Activated naive CD8-positive, alpha-beta T cell treated with anti-CD3 and anti-CD28 coated beads for 36 hours (primary cell): ENCODE measurements at places on chromosomes 16 and 17. TPM values are rescaled to one million over a fixed set of nuclear protein-coding genes. Genes with fewer than 3 reads are reported as not detected.

RPH3AL gene
- 0.64 TPM for total RNA-seq

WDR90 gene
- total RNA-seq = 84.5 TPM

EVI2B gene
- total RNA-seq = 16.5 TPM

KRTAP4-4 gene
- not detected for total RNA-seq

MTMR4 gene
- total RNA-seq = 75.6 TPM

GRCh38 chr16:87855852-87856715, 13.2 kb downstream of the SLC7A5 start:
- no peaks in the 10 kb centered on the region for H3K27me3 ChIP-seq
- H3K36me3 ChIP-seq = peaks cover 51% of the 10 kb centered on the region
- H3K4me1 ChIP-seq = peaks cover 54% of the 10 kb centered on the region

GRCh38 chr16:55252577-55252976, 71.4 kb upstream of the IRX6 start:
- H3K36me3 ChIP-seq = no peaks in the 10 kb centered on the region
- no peak overlapping the region for H3K4me3 ChIP-seq
- peaks cover 2% of the 10 kb centered on the region for H3K4me1 ChIP-seq

GRCh38 chr16:86584726-86585721, 6.7 kb downstream of the FOXL1 start:
- H3K27me3 ChIP-seq = peaks cover 21% of the 10 kb centered on the region
- no peak overlapping the region for H3K4me3 ChIP-seq
- no peak for DNase-seq
- H3K4me1 ChIP-seq = no peaks in the 10 kb centered on the region
- no peaks in the 10 kb centered on the region for H3K36me3 ChIP-seq
- no peak overlapping the region for H3K27ac ChIP-seq

GRCh38 chr16:82684256-82684655, 57.5 kb downstream of the CDH13 start:
- DNase-seq = no peak
- H3K27ac ChIP-seq = no peak overlapping the region
- H3K36me3 ChIP-seq = no peaks in the 10 kb centered on the region
- no peaks in the 10 kb centered on the region for H3K4me1 ChIP-seq
- no peak overlapping the region for H3K4me3 ChIP-seq

- no peak for DNase-seq
- no peaks in the 10 kb centered on the region for H3K4me1 ChIP-seq
- no peak overlapping the region for H3K27ac ChIP-seq
- H3K36me3 ChIP-seq = no peaks in the 10 kb centered on the region
- H3K27me3 ChIP-seq = no peaks in the 10 kb centered on the region
Observed at GRCh38 chr17:12743046-12743445, 46.3 kb upstream of the ARHGAP44 start.

- H3K4me1 ChIP-seq = peaks cover 16% of the 10 kb centered on the region
- no peak overlapping the region for H3K4me3 ChIP-seq
- no peaks in the 10 kb centered on the region for H3K27me3 ChIP-seq
- H3K27ac ChIP-seq = no peak overlapping the region
- H3K36me3 ChIP-seq = no peaks in the 10 kb centered on the region
- no peak for DNase-seq
Observed at GRCh38 chr17:17710728-17711541, 29.7 kb downstream of the RAI1 start.

DNA sequence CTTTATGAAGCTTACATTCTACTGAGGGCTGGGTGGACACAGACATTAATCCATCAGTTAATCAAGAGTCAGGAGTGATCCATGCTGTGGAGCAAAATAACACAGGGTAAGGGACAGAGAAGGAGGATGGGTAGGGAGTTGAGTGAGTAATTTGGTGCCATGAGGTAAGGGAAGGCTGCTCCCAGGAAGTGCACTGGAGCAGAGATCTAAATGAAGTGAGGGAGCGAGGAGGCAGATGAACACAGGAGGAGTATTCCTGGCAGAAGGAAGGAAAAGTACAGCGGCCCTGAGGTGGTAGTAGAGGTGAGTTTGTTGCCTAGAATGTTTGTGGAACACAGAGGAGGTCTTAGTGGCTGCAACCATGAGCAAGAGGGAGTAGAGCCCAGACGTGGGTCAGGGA, 34.8 kb downstream of the ASIC2 start:
- H3K4me3 ChIP-seq = no peak overlapping the region
- H3K4me1 ChIP-seq = no peaks in the 10 kb centered on the region
- H3K36me3 ChIP-seq = no peaks in the 10 kb centered on the region
- H3K27me3 ChIP-seq = peaks cover 9% of the 10 kb centered on the region

DNA sequence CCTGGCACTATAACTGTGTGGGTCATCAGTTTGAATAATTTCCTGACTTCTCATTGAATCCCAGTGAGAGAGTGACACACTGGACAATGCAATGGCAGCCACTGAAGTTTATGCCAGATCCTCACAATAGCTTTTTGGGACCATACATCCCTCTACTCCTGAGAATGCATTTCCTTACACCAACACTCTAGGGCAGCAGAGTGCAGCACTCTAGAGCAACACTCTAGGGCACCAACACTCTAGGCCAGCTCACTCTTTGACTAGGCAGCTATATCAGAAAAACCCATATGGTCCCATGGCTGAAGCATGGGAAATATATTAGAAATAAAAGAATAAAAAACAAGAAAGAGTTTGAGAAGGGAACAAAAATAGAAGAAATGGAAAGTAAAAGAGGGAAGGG, 309.2 kb downstream of the MAP2K6 start:
- no peaks in the 10 kb centered on the region for H3K36me3 ChIP-seq
- no peaks in the 10 kb centered on the region for H3K4me1 ChIP-seq
- peaks cover 12% of the 10 kb centered on the region for H3K27me3 ChIP-seq
- H3K27ac ChIP-seq = no peak overlapping the region
- no peak for DNase-seq

DNA sequence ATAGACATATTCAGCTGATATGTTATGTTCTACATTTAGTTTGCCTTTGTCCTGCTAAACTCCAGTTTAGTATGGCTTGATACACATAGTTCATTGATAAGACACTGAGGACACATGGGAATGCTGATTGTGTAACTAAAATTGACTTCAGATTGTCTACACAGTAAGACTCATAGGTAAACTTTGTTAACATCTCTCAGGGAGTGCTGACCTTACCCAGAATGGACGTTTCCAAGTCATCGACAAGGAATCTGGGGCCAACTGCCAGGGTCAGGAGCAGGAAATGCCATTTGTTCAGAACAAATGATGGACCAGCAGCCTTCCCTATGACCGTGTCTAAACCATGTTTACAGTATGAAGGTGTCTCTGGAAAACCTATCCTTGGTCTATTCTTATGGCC, 58.7 kb downstream of the DYNLRB2 start:
- H3K4me1 ChIP-seq = peaks cover 10% of the 10 kb centered on the region
- H3K4me3 ChIP-seq = no peak overlapping the region
- H3K27ac ChIP-seq = no peak overlapping the region

- H3K4me1 ChIP-seq = peaks cover 18% of the 10 kb centered on the region
- H3K27ac ChIP-seq = no peak overlapping the region
- peaks cover 4% of the 10 kb centered on the region for H3K27me3 ChIP-seq
- no peak overlapping the region for H3K4me3 ChIP-seq
- no peaks in the 10 kb centered on the region for H3K36me3 ChIP-seq
Observed at GRCh38 chr16:89837014-89837546, 8.8 kb downstream of the SPIRE2 start.

GRCh38 chr17:81338274-81339190, 43.4 kb upstream of the SLC38A10 start:
- H3K36me3 ChIP-seq = no peaks in the 10 kb centered on the region
- peaks cover 3% of the 10 kb centered on the region for H3K4me1 ChIP-seq
- no peak overlapping the region for H3K27ac ChIP-seq
- no peak overlapping the region for H3K4me3 ChIP-seq
- H3K27me3 ChIP-seq = peaks cover 53% of the 10 kb centered on the region

- H3K4me3 ChIP-seq = no peak overlapping the region
- H3K36me3 ChIP-seq = peaks cover 17% of the 10 kb centered on the region
- no peak overlapping the region for H3K27ac ChIP-seq
- no peak for DNase-seq
- no peaks in the 10 kb centered on the region for H3K27me3 ChIP-seq
Observed at GRCh38 chr16:74611721-74612120, 4.8 kb upstream of the GLG1 start.

DNA sequence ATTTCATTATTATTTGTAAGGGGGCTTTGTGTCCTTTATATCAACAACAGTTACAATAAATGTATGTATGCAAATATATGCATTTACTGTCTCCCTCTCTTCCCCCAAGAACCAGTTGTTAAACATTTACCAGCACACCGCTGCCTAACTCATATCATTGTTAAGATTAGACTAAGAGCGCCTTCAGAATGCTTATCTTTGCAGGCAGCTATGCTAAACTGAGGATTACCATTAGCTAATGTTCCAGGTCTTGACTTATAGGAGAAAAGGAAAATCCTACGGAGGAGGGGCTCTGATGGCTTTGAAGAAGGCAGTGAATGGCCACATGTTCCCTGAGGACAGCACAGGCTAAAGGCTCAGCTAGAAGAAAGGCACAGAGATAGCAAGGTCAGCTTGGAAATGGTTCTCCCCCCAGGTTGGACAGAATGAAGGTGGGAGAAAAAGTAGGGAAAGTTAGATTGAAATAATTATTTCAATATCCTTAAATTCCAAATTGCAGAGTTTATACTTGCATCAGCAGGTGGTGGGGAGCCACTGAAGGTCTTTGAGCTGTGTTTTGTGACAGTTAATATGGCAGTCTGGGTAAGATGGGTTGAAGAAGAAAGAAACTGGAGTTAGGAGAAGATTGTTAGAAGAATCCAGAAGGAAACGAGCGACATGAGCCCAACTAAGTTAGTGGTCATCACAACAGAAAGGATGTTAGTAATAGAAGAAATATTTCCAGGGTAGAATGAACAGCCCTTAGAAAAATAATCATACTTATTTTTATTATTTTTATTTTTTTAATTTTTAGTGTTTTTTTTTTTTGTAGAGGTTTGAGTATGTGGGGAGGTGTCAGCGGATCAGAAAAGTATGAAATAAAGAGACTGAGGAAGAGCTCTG, 87.0 kb upstream of the MAF start:
- no peaks in the 10 kb centered on the region for H3K27me3 ChIP-seq
- DNase-seq = no peak
- no peak overlapping the region for H3K27ac ChIP-seq
- no peak overlapping the region for H3K4me3 ChIP-seq
- no peaks in the 10 kb centered on the region for H3K36me3 ChIP-seq
- no peaks in the 10 kb centered on the region for H3K4me1 ChIP-seq

- no peak overlapping the region for H3K27ac ChIP-seq
- H3K27me3 ChIP-seq = no peaks in the 10 kb centered on the region
- no peak for DNase-seq
- H3K4me1 ChIP-seq = no peaks in the 10 kb centered on the region
- no peak overlapping the region for H3K4me3 ChIP-seq
Observed at GRCh38 chr16:76183647-76184046, 93.6 kb upstream of the CNTNAP4 start.

- peak overlapping the region; percentile 86 for H3K4me3 ChIP-seq
- peak overlapping the region; percentile 97 for H3K27ac ChIP-seq
- H3K36me3 ChIP-seq = peaks cover 27% of the 10 kb centered on the region
- peak; percentile 28 for DNase-seq
Observed at GRCh38 chr17:73232587-73233373, 28.9 kb downstream of the CPSF4L start.

DNA sequence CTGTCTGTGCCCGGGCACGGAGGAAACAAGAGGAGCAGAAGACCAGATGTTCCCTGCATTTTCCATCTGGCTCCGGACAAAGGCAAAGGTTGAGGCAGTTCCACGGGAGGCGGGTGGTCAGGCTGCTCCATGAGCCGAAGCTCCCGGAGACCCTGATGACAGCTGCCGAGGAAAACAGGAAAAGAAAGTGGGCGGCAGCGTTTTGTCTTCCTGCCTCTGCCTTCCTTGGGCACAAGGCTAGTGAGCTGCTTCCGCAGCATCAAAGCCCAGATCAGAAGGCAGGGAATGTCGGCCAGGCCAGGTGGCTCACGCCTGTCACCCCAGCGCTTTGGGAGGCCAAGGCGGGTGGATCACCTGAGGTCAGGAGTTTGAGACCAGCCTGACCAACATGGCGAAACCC, 16.2 kb downstream of the SLC43A2 start:
- H3K27ac ChIP-seq = no peak overlapping the region
- H3K27me3 ChIP-seq = no peaks in the 10 kb centered on the region
- H3K4me3 ChIP-seq = no peak overlapping the region
- no peak for DNase-seq
- H3K4me1 ChIP-seq = peaks cover 10% of the 10 kb centered on the region
- H3K36me3 ChIP-seq = no peaks in the 10 kb centered on the region

- no peak for DNase-seq
- no peak overlapping the region for H3K4me3 ChIP-seq
- H3K27me3 ChIP-seq = no peaks in the 10 kb centered on the region
- peaks cover 35% of the 10 kb centered on the region for H3K4me1 ChIP-seq
- H3K36me3 ChIP-seq = peaks cover 2% of the 10 kb centered on the region
Observed at GRCh38 chr17:18958611-18959010, 6.6 kb downstream of the SLC5A10 start.

- no peaks in the 10 kb centered on the region for H3K27me3 ChIP-seq
- H3K27ac ChIP-seq = peak overlapping the region; percentile 12
- H3K4me3 ChIP-seq = peak overlapping the region; percentile 2
- peaks cover 24% of the 10 kb centered on the region for H3K4me1 ChIP-seq
- DNase-seq = no peak
- H3K36me3 ChIP-seq = peaks cover under 1% of the 10 kb centered on the region
Observed at GRCh38 chr17:60398227-60398959, 6.5 kb upstream of the USP32 start.

DNA sequence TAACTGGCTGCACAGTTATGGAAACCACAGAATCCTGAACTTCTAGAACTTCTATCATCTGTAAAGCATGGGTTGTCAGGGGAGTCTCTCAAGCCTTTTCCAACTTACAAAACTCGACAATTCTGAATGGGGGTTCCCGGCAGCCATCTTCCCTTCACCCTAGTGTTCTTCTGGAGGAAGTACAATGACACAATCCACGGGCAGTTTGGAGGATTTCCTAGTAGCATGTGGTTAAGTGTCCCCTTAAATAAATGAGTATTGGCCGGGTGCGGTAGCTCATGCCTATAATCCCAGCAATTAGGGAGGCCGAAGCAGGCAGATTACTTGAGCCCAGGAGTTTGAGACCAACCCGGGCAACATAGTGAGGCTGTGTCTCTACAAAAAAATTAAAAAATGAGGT, 2.1 kb downstream of the SLC16A6 start:
- peaks cover 29% of the 10 kb centered on the region for H3K4me1 ChIP-seq
- no peaks in the 10 kb centered on the region for H3K27me3 ChIP-seq
- H3K36me3 ChIP-seq = peaks cover 16% of the 10 kb centered on the region
- peak overlapping the region; percentile 58 for H3K27ac ChIP-seq
- DNase-seq = no peak
- peak overlapping the region; percentile 58 for H3K4me3 ChIP-seq

GRCh38 chr16:12395268-12395667, 408.4 kb downstream of the CPPED1 start:
- H3K4me1 ChIP-seq = peaks cover 3% of the 10 kb centered on the region
- no peak for DNase-seq
- no peaks in the 10 kb centered on the region for H3K27me3 ChIP-seq

DNA sequence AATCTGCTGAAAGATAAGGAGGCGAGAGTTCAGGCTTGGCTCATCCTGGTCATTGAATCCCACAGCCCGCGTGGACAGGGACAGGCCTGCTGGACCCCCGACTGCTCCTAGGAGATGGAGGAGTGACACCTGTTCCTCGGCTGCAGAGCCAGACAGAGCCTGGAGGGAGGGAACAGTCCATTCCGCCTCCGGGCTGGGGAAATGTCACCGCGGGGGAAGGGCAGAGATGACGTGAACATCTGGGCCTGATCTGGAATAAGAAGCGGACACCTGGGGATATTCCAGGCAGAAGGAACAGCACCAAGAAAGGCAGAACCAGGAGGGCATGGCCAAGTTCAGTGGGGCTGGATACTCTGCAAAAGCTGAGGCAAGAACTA, 1.5 kb downstream of the ZNF747 start:
- H3K27me3 ChIP-seq = no peaks in the 10 kb centered on the region
- H3K27ac ChIP-seq = peak overlapping the region; percentile 88
